ENCODE measurements at places on chromosomes 3 and 15.

GRCh38 chr3:161640181-161640580 is 143.6 kb downstream of the OTOL1 start:
- DNase-seq, result no peak

DNA sequence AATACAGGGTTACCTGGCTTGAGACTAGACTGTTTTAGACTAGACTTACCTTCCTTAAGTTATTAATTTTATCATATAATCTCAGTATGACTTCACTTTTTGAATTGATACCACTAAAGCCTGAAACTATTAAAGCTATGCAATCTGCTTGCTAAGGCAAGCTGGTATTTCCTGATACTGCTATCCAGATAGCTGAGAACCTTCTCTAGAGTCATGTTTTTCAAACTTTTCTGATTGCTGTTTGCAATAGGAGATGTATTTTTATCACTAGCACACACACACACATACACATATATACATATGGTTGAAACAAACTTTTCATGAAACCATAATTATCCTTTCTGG is 9.3 kb upstream of the MAGI1 start:
- no peak for DNase-seq

DNA sequence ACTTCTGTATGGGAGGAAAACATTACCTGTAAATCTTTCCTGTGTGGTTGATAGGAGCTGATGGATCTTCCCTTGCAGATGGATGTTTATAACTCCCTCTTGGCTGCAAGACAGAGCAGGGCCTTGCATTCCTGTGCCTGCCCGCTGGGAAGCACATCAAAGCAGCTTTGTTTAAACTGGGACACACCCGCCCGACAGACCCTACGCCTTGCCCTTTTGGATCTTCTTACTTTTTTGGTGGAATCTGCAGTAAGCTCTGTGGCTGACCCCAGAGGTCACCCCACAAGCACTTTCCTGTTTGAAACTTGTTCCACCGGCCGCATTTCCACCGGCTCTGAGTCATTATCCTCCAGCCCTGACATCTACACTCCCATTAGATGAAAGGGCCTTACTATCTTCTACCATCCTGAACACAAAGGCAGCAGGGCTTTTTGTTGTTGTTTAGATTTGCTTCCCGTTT is 244.1 kb upstream of the STT3B start:
- no peak for DNase-seq

- no peak for DNase-seq
These were observed 20.3 kb downstream of the CISH start for GRCh38 chr3:50591196-50591741.

- DNase-seq, result no peak
These were observed 269.8 kb downstream of the MBNL1 start for GRCh38 chr3:152538518-152538917.

DNA sequence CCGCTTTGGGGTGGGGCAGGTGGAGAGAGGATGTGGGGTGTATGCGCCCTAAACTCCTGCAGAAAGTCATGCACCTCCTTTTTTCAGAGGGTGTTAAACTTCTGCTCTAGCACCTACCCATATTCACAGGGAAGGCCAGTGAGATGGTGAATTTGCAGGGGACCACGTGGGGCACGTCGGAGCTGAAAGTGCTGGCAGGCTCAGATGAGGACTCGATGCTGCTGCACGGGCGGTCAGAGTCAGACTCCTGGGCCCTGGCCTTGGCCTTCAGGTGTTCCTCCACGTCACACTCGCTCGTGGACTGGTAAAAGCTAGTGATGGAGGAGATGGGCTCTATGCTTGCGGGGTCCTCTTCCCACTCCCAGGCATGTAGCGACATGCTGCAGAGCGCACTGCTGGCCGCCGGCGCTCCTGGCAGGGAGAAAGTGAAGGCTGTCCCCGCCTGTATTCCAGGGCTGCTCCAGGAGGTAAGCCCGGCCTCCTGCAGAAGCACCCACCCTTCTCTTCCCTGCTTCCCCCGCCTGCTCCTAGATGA is 883 bp downstream of the CFAP92 start:
- no peak for DNase-seq

DNA sequence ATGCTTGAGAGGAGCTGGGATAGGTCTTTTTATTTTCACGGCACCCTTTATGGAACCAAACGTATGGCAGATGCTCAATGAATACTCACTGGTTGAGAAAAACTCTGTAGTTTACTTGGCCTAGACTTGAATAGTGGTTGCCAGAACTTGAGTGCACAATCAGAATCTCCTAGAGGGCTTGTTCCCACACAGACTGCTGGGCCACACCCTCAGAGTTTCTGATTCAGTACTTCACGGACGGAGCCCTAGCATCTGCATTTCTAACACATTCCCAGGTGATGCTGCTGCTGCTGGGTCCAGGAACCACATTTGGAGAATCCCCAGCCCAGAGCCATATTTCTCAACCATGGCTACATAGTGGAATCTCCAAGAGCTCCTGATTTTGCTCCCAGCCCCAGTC is 24.6 kb downstream of the CA12 start:
- DNase-seq, result no peak

DNA sequence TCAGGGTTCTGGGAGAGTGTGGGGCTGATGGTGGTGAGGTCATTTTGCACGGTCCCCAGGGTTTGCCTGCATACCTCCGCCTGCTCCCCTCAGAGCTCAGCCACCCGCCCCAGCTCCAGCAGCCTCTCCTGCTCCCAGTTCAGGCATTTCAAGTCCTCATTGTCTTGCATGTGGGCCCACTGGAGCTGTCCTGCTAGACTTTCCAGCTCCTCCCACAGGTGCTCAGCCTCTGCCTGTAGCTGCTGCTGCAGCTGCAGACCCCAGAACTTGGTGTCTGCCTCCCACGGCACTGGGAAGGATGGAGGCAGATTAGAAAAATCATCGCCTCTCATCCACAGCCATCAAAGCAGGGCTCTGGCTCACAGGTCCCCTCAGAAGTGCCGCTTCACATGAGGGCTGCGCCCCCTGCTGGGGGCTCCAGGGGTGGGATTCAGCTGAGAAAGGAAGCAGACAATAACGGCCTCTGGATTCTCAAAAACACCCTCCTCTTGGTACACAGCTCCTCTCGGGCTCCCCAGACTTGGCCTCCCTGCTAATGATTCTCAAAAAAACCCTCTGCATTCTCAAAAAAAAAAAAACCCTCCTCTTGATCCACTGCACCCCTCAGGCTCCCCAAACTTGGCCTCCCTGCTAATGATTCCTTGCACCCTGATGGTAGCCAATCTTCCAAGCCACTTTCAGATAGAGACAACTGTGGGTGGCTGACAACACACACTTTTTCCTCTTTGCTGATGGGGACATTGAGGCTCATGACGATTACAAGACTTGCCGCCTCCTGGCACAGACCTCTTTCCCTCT is 89.3 kb upstream of the C2CD4B start:
- no peak for DNase-seq

DNA sequence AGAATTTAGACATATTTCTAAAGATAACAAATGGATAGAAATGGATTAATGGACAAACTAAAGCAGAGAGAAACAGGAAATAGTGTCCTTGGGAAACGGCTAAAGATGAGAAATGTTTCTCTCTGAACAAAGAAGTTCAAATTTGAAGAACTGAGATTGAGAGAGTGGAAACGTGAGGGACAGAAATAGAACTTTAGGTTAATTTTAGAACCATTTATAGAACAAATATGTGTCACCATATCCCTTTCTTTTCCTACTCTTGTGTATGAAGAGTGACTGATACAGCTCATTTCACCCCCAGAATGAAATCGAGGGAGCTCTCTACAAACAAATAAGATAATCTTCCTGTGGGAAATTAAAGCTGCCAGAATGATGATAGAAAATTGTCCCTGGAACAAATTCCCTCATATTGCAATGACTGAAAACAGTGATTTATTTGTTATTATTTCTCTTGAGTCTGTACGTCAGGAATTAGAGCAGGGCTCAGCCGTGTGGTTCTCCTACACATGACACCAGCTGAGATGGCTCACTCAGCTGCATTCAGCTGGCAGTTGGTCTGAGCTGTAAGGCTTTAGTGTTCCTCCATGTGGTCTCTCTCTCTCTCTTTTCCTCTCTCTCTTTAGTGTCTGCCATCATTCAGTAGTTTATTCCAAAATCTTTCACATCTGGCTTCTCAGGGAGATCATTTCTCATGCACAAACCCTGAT is 46.6 kb upstream of the ARPP21 start:
- DNase-seq, result no peak

DNA sequence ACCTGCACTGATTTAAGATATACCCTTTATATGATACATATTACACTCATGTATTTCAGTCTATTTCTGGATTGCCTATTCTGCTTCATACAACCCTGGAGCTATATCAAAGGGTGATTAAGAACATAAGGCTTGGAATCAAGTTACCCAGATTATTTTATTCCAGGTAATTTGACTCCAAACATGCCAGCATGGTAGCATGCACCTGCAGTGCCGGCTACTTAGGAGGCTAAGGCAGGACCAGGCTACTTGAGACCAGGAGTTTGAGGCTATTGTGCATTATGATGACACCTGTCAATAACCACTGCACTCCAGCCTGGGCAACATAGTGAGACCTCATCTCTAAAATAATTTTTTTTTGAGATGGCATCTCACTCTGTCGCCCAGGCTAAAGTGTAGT is 50.4 kb upstream of the NEO1 start:
- no peak for DNase-seq

DNA sequence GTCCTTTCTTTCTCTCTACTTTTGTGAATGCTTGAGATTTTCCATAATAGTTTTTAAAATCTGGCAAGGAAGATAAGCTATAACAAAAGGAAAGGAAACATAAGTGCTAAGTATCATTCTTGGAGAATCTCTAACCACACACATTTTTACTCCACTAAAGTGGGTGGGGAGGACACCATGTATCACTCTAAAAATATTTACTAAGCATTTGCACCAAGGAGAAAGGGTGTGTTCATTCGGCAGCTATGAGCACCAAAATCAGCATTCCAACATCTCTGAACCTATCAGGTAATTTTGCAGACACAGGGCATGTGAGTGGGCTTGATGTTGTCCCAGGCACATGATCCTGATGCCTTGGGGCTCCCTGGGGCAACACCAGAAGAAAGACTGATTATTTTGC is 5.5 kb downstream of the B4GALT4 start:
- no peak for DNase-seq

DNA sequence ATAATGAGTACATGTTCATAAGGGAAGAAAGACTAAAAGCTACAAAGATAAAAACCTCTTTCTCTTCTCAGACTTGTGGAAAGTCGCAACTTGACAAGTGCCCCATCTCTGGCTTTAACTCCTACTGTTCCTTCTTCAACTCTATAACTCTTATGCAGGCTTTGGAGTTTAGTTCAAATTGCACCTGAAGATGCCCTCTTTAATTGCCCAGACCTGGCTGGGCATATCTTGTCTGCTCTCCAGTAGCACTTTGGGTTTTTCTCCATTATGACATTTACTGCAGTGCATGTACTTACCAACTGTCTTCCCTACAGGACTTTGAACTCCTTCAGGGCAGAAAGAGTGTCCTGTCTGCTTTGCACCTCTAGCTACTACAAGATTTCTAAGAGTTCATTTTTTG is 32.4 kb downstream of the DGKG start:
- DNase-seq, result no peak

DNA sequence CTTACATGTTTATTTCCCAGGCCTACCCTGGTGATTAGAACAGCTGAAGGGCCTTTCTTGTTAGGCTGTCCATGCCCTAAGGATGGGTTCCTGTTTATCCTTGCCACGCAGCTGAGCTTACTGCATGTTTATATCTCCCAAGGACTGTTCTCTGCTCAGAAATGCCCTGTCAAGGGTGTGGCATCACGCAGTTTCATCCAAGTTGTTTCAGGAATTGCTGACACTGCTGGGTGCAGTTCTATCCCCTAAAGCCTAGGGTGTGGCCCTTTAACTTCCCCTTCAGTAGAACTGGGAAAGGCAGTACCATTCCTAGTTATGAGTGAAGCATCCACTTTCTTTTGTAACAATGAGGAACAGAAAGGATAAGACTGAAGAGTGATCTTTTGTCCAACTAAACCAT is 5.0 kb downstream of the ELL3 start:
- DNase-seq, result no peak

DNA sequence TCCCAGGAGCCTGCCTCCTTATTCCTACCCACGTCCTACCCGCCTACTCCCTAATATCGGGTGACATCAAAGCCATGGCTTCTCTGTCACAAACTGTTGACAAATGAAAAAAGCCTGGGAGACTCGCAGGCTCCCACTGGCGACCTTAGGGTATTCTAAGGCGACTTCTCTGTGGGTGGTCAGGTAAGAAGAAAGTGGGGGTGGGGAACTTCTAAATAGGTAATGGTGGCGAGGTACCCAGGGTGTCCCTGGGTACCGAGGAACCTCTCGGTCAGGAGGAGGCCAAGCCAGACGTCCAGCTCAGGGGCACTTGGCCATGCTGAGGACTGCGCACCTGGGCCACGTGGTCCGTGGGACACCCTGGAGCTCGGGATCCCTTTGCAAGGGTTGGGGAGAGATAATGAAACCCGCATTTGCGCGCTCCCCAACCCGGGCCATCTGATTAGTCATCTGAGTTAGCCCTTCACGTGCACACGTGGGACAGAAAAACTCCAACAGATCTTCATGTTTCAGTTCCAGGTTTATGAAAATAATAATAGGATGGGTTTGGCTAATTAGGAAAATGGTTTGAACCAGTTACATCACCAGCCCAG is 78.2 kb downstream of the NR2F2 start:
- no peak for DNase-seq

DNA sequence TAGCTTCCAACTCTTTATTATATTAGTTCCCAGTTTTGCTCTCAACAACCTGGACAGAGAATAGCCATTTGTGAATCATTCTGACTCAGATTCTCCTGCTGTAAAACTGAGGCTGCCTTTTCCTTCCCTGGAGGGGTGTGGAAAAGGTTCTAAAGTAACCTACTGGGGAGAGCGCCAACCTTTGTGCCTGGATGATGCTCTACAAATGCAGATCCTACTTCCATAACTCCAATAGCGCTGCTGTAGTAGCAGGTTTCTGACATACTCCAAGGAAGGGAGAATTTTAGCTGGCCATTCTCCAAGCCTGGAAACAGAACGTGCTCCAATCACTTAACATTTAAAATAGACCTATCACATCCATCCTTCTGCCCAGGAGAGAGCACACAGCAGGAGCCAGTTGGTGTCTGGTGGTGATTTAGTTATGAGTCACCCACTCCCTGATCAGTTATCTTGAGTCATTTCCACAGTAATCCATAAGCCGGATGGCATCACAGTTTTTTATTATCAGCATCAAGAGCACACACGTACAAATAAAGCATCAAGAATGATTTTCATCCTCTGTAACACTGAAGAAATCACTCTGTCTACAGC is 38.3 kb downstream of the MYH15 start:
- no peak for DNase-seq

- DNase-seq, result no peak
These were observed 18.6 kb upstream of the IGDCC3 start for GRCh38 chr15:65396283-65396964.

DNA sequence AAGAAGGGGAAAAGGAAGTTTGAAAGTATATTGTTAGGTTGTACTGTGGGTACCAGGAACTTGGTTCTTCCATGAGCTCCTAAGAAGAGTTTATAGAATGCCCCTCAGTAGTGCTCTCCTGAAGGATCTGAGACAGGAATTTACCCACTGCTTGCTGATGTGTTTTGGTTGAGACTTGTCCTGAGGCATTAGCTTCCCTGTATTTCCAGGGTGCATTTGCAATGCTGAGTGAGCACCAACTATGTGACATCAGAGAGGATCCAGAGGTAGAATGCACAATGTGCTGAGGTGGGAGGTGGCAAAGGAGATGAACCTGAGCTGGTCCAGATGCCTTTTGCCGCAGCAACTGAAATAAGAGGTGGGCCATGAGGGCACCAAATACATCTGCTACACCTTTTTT is 64.3 kb upstream of the LRRC3B start:
- DNase-seq, result no peak
